Activated CD8-positive, alpha-beta memory T cell treated with anti-CD3 and anti-CD28 coated beads for 4 hours (primary cell): ENCODE measurements at places on chromosomes 13 and 19.

- no peak for DNase-seq
Observed at GRCh38 chr13:93915269-93915809, 564.1 kb downstream of the DCT start.

- no peak for DNase-seq
Observed at GRCh38 chr19:1309977-1310852, 24.5 kb downstream of the EFNA2 start.

GRCh38 chr19:13665125-13665905 lies 99.0 kb upstream of the MRI1 start:
- DNase-seq = no peak

- no peak for DNase-seq
Observed at GRCh38 chr13:113413898-113414282, 39.4 kb downstream of the ADPRHL1 start.

DNA sequence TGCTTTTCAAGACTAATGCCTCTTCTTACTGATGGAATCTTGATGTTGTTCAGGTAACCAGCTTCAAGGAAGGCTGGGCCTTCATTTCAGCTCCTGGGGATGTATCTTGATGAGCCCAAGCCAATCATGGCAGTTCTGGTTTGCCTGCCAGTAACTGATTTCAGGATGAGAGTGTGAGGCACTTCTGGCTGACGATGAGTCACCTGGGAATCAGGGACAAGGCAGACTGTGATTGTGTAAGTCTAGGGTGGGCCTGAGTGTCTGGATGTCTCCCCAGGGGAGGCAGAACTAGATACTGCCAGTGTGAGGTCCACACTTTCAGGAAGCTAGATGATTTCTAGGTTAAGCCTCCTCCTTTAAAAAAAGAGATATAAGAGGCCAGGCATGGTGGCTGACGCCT lies 77.3 kb upstream of the KL start:
- no peak for DNase-seq

- no peak for DNase-seq
Observed at GRCh38 chr13:108325863-108326262, 56.3 kb downstream of the TNFSF13B start.

DNA sequence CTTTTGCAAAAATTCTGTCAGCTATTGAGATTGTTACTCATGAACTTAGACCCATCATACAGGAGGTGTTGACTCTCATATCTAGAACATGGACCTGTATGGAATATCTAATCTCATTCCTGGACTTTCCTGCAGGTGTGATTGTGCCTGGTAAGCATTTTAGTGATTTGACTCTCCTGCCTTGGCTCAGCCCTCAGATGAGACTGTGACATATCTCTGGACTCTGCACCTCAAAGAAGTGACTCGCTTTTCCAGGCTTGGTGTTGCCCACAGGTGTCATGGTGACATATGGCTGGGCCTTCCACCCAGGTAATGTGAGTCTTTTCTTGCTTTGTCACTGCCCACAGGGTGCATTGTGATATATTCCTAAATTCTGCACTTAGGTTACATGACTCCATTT lies 17.8 kb upstream of the ZNF726 start:
- no peak for DNase-seq

- no peak for DNase-seq
Observed at GRCh38 chr13:91331047-91331915, 16.2 kb upstream of the MIR17HG start.

GRCh38 chr19:30069535-30070197 lies 127.6 kb downstream of the URI1 start:
- DNase-seq = no peak

GRCh38 chr13:45989607-45990006 lies 62.9 kb downstream of the ZC3H13 start:
- DNase-seq = no peak

DNA sequence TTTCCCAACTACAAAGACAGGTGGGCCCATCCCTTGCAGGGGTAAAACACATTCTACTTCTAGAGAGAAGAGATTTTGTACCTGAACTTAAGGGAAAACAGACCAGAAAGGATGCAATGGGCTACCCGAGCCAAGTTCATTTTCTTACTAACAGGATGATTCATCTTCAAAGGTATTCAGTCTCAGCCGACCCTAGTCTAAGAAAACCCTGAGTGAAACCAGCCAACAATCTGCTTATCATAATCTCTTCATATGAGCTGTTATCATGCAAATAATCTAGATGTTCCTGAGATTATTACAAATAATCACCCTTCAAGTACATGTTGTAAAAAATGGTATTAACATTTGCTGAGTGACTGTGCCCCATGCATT lies 15.6 kb downstream of the PABPC3 start:
- DNase-seq = no peak

DNA sequence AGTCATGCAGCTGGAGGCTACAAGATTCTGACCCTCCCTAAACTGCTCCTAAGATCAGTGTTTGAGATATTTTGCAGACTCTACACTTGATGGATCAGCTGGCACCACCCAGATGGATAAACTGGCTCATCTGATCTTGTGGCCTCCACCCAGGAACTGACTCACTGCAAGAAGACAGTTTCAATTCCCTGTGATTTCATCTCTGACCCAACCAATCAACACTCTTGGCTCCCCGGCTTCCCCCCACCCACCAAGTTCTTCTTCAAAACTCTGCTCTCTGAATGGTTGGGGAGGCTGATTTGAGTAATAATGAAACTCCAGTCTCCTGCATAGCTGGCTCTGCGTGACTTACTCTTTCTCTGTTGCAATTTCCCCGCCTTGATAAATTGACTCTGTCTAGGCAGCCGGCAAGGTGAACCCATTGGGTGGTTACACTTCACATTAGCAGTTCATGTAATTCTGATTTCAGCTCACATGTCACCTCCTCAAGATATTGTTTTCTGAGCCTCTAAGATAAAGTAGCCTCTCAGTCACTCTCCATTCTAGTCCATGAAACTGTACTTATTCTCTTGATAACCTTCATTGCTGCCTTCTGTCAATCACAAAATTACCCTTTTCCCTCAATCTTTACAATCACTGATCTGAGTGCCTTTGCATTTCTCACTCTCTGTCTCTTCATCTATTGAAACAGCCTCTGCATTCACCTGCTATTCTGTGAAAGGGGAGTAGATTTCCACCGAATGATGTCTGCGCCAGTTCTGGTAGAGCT lies 9.9 kb upstream of the FPR3 start:
- DNase-seq = no peak

GRCh38 chr19:42153672-42154433 lies 21.6 kb upstream of the POU2F2 start:
- no peak for DNase-seq

- DNase-seq = no peak
Observed at GRCh38 chr19:10773969-10774368, 56.1 kb downstream of the DNM2 start.

- no peak for DNase-seq
Observed at GRCh38 chr19:4081441-4082129, 14.9 kb upstream of the ZBTB7A start.

DNA sequence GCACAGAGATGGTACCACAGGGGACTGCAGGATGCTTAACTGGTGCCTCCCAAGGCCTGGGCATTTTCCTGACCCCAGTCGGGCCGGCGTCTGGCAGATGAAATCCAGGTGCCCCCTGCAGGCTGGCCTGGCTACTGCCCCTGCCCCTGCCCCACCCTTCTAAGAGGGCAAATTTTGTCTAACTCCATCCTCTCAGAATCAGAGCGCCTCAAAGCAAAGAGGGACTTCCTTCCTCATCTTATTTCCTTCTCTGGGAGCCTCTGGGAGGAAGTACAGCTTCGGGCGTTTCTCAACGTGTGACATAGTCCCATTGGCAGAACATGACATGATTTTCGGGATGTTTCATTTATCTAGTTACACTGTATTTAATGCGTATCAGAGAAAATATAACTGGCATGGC lies 2.7 kb downstream of the PRKACA start:
- no peak for DNase-seq

DNA sequence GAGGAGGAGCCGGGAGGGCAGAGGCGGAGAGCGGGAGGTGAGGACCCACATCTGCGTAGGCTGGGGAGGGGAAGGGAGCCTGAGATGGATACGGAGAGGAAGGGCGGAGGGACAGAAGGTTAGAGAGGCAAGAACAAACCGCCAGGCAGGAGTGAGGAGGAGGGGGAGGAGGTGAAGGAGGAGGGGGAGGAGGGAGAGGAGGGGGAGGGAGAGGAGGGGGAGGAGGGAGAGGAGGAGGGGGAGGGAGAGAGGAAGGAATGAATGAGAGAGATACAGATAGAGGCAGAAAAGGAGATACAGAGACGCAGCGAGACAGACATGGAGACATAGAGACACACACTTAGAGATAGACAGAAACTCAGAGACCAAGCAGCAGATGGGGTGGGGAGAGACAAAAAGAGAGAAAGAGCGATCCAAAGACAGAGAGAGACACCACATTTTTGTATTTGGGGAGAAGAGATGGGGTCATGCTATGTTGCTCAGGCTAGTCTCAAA lies 782 bp upstream of the CA11 start:
- DNase-seq = no peak

DNA sequence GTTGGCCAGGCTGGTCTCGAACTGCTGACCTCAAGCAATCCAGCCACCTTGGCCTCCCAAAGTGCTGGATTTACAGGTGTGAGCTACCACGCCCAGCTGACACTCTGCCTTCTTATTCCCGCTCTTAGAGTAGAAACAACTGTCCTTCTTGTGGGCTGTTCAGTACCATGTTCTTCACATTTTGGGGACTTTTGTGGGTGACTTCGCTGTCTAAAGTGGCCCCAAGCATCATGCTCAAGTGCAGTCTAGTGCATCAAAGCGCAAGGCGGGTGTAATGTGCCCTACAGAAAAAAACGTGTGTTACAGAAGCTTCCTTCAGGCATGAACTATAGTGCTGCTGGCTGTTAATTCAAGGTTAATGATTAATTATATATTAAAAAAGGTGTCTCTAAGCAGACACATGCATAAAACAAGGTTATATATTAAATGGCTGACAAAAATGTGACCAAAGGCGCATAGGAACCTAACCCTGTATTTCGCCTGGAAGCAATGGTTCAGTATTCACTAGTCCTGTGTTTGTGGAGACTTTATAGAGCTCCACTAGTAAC lies 38.3 kb downstream of the ABCC4 start:
- DNase-seq = no peak

DNA sequence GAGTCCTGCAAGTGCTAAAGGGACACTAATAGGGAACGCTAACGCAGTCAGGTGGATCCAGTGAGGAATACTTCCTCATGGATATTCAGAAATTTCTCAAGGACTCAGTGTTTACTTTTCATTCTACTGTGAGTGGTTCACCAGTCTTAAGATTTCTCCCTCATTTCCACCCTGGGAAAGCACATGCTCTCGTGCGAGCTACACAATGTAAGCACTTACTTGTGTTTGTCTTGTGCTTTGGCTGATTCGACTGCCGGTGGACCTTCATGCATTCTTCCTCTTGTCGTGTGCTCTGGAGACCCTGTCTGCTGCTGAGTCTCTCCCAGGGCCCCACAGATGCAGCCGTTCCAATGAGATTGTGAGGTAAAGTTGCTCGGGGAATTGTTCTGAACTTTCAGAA lies 180.1 kb downstream of the NUFIP1 start:
- DNase-seq = no peak

GRCh38 chr13:51688937-51689662 lies 104.8 kb downstream of the WDFY2 start:
- DNase-seq = no peak

DNA sequence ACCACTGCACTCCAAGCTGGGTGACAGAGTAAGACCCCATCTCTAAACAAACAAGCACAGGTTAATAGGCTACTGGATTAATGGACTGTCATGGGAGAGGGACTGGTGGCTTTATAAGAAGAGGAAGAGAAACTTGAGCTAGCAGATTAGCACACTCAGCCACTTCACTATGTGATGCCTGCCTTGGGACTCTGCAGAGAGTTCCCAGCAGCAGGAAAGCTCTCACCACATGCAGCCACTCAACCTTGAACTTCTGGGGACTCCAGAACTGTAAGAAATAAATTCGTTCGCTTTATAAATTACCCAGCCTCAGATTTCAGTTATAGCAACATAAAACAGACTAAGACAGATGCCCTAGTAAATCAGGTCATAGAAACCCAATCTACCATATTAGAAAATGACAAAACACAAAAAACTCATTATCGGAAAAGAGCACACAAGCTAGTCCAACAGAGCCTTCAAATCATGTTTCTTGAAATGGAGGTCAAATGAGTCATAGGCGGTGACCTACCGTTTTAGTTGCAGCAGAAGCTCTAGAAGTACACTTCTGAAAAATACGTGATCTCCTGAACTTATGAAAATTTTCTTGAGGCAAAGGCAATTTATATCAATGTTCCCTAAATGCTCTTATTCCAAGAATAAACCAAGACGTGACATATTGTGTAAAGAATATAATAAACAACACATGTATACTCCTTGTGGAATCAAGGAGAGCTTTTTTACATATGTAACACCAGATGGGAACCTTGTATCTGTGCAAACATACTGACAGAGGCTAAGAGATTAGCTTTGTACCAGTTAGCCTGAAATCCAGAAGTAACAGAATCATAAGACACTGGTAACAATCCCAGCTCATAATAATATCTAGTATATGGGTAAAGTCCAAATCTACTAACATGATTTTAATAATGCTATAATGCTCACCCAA lies 340.9 kb upstream of the SGCG start:
- no peak for DNase-seq

- no peak for DNase-seq
Observed at GRCh38 chr19:46351241-46352041, 4.6 kb downstream of the PPP5C start.

DNA sequence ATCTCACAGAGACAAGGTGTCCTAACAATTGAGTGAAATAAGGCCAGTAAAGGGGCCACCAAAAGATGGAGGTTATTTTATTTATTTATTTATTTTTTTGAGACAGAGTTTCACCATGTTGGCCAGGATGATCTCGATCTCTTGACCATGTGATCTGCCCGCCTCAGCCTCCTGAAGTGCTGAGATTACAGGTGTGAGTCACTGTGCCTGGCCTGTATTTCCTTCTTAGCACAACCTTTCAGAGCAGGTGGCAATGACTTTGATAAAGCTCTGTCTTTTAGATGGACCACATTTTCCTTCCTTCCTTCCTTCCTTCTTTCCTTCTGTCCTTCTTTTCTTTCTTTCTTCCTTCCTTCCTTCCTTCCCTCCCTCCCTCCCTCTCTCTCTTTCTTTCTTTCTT lies 11.0 kb upstream of the DOCK6 start:
- DNase-seq = no peak

- DNase-seq = no peak
Observed at GRCh38 chr19:14113762-14114414, 3.7 kb downstream of the PRKACA start.

GRCh38 chr13:33322543-33322809 lies 36.9 kb upstream of the STARD13 start:
- no peak for DNase-seq

DNA sequence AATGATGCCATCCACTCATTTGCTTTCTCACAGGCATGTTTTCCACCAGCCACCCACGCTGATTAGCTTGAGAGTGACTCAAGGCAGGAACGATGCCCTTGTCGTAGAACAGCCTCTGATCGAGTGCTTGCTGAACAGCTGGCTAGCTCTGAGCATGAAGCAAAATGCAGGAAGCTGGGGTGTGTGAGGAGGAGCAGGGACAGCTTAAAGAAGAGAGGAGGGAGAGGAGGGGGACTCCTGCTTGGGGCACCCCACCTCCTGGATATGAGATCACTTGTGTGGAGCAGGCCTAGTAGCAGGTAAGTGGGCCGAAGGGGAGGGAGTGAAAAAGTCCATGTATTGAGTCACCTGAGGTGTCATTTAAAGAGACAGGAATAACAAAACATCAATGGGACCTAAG lies 48.8 kb downstream of the IRS2 start:
- no peak for DNase-seq
